ENCODE measurements at places on chromosomes 11 and 22.

DNA sequence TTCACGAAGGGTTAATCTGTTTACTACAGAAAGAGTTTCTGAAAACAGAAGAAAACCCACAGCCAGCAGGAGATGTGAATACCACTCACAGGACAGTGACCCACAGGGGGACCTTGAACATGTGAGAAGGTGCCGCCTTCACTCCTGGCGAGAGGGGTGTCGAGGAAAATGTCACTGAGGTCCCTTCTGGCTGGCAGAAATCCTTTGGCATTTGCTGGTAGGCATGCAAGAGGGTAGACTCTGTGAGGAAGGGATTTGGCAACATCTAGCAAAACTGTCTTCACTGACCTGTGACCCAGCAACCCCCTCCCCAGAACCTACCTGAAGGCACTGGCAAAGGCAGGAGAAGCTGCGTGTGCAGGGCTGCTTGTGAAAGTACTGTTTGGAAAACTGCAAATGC is 8.6 kb downstream of the KCNQ1 start:
- no peak for DNase-seq

- DNase-seq, result no peak
Measured at GRCh38 chr22:50606165-50606945, 5.8 kb downstream of the MAPK8IP2 start.

- no peak for DNase-seq
Measured at GRCh38 chr11:117371453-117371852, 43.8 kb downstream of the CEP164 start.

DNA sequence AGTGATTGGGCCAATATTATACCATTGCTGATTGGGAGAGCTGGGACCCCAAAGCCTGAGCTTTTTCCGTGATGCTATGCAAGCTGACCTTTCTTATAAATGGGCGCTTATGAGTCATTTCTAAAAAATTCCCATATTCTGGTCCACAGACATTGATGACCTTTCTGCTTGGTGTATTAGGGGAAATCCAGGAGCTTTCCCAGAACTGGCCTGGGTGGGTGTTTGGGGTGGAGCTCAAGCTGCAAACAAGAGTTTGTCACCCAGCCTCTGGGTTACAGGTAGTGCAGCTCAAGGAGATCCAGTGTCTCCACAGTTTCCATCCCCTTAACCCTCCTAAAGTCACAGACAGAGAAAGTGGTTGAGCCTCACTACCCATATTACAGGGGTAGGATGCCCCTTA is 67.7 kb downstream of the CCDC81 start:
- no peak for DNase-seq

GRCh38 chr11:94305146-94305545 is 766 bp downstream of the IZUMO1R start:
- no peak for DNase-seq

DNA sequence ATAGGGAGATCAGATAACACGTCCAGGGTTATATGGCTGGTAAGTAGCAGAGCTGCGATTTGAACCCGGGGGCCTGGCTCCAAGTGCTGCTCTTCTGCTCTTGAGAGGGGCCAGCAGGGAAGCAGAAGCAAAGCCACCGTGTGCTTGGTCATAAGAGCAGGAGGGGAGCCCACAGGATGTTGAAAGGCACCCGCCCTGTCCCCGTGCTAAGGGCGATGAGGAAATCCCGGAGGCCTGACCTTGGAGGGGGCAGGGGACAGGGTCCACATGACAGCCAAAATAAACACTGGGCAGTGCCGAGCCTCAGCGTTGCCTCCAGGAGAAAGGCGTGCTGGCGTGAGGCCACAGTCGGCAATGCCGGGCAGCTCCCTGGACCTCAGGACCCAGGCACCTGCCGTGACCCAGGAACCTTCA is 28.8 kb downstream of the TOM1 start:
- no peak for DNase-seq

All from right forelimb (tissue), 1 donor.